Natural killer cell treated with Interleukin-12 subunit alpha and Interleukin-12 subunit beta and Interleukin-15 and Interleukin-18, amount 100 ng/mL, for 72 hours (primary cell): ENCODE measurements at places on chromosomes 3 and 15. TPM values are rescaled to one million over a fixed set of nuclear protein-coding genes. Genes with fewer than 3 reads are reported as not detected.

GRCh38 chr3:32885283-32885901 is 66.1 kb upstream of the CCR4 start:
- no peak for DNase-seq

- DNase-seq: no peak
These were observed at the start of gene CD86 for GRCh38 chr3:122055215-122055614. Gene CD86 (plus strand): TSS chr3:122055362. CDS start chr3:122055490, 128 bp downstream.

The LSM3 gene
- 15.2 TPM for total RNA-seq

- DNase-seq: no peak
These were observed 99.0 kb upstream of the CTDSPL start for GRCh38 chr3:37762698-37763097.

The ZBBX gene
- total RNA-seq: not detected

The CACNA2D3 gene
- total RNA-seq: not detected

The HCLS1 gene
- 252 TPM for total RNA-seq

The CHST2 gene
- total RNA-seq: 16.3 TPM

The KCTD6 gene
- 5.3 TPM for total RNA-seq

DNA sequence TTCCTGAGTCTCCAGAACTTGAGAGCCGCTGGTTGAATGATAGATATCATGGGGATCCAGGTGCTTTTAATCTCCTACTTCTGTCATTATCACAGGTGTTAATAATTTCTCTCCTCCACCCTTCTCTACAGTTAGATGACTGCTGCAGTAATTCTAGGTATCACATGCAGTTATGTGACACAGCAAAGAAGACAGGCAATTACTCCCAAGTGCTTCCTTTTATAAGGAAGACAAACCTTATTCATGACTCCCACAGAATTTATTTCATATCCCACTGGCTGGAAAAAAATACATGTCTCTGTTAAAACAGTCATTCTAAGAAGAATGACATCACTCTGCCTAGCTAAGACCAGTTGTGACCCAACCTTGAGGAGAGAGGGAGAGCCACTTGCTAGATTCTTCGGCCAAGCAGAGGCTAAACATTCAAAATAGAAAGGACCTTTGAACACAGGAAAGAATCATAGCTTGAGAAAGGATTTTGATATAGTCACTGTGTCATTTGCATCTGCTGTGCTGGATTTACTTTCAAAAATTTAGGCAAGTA is 500.6 kb downstream of the SI start:
- no peak for DNase-seq

The RLBP1 gene
- total RNA-seq: 0.48 TPM

The GRM7 gene
- total RNA-seq: not detected

The SAMD7 gene
- total RNA-seq: not detected

DNA sequence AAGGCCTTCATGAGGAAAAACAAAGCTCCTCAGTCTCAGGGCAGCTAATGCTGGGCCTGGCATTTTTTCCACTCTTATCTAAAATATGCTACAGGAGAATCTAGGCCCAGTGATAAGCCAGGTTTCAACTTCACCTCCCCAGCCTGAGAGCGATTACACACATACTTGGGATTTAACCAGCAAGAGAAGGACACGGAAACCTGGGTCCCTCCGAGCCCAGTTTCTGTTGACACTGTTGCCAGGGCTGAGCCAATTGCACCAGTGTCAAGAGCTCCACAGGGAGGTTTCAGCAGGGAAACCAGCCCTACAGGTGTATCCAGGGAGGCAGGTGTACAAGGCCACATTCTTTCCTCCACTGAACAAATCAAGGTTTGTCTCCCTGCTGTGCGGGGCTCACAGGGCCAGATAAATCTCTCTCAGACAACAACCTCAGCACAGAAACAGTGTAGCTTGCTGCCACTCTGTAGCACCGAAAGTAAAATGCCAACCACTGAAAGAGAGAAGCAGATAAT is 85.4 kb downstream of the MAGI1 start:
- no peak for DNase-seq

DNA sequence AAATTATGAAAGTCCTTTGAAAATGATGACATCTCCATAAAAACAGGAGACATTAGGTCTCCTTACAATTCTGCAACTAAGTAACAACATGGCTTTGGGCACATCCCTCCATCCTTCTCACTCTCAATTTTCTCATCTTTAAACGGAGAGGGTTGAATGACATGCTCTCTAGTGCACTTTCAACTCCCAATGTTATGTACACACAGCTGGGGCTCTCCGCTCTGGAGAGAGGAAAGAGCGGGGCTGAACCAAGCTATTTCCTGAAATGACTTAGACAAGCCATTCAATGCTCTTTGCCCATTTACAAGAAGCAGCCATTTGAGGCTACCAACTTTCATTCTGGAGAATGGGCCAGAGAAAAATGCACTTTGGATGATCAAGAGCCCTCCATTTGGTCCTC is 144.2 kb upstream of the BNIP2 start:
- no peak for DNase-seq

The CCDC13 gene
- total RNA-seq: 1.2 TPM

The CCR8 gene
- not detected for total RNA-seq

The PTH1R gene
- total RNA-seq: not detected

The SGO1 gene
- 11.0 TPM for total RNA-seq

DNA sequence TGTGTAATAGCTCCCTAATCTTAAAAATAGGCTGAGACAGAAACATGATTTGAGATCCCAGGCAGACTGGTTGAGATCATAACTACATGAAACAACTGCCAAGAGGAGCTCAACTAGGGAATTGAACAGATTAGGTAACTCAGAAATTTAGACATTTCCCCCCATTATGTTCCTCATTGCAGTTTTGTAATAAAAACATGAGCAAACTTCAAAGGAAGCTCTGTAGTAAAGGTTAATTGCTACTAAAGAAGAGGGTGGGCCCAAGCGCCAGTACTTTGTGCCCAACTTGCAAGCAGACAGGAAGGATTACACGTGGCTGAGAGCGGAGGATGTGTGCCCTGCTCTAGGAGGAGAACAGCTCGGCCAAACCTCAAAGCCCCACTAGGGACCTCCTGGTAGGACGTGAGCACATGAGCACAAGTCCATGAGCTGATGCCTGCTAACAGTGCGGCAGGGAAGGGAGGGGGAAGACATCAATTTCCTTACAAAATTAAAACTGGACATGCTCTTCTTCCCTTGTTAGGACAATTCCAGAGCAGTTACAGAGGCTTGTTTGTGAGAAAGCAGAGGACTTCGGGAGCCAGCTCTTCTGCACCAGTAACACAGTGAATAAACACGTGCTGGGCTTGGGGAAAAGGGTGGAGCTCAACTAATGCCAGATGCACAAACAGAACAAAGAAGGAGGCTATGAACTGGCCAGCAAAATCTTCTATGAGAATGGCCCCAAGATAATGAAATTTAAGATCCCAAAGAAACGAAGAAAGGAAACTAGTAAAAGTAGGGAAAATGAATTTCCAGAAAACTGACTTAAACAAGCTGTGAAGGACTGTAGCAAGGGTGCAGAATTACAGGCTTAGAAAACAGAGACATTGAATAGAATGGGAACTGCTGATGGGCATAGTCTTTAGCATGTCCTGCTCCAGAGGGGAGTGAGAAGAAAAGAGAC is 275.5 kb downstream of the MECOM start:
- no peak for DNase-seq

GRCh38 chr3:172467170-172467824 is 19.0 kb upstream of the GHSR start:
- DNase-seq: no peak

- DNase-seq: no peak
These were observed 6.0 kb downstream of the PHLDB2 start for GRCh38 chr3:111864821-111865656.

GRCh38 chr15:63046917-63047760 is 4.6 kb downstream of the TPM1 start:
- DNase-seq: no peak

- no peak for DNase-seq
These were observed 38.4 kb downstream of the PGPEP1L start for GRCh38 chr15:98969126-98969735.

GRCh38 chr3:50278123-50278879 is 586 bp upstream of the LSMEM2 start:
- DNase-seq: no peak

- no peak for DNase-seq
These were observed 299.5 kb upstream of the KCNMB2 start for GRCh38 chr3:178236555-178237277.

The SERPINI2 gene
- not detected for total RNA-seq

DNA sequence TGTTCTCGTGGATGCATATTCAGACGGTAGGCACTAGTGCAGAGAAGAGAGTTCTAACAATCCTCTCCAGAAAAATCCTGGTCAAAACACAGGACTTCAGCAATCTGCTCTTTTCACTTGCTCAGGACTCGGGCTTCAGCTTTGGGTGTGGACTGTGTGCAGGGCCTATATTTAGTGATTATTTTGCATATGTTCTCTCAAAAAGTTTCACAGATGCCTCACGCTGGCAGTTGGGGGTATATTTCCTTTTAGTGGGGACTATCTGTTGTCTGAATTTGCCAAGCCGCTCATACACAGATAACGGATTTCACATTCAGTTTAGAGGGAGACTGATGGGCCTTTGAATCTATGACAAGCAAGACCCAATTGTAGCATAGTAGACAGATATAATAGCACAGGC is 54.4 kb upstream of the LRRN1 start:
- DNase-seq: no peak

The NANOGP8 gene
- total RNA-seq: not detected

- no peak for DNase-seq
These were observed 55.4 kb downstream of the ARMC8 start for GRCh38 chr3:138242466-138242865.

The GPR62 gene
- not detected for total RNA-seq

The RCN2 gene
- total RNA-seq: 32.2 TPM

The FRMD5 gene
- not detected for total RNA-seq

DNA sequence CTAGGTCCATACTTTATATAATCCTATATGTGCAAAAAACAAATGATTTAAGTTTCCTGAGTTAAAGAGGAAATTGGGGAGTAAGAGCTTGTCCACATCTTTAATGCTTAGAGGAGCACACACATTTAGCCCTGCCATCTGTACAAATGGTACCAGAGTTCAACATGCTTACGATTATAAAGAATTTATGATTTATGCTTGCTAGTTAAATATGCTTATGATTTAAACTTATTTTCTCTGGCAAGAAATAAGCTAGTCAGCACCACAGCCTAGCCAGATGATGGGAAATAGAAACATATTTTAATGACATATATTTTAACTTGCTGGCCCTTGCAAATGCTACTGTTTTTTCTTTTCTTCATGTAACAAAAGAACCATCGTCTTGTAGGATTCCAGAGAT is 48.3 kb downstream of the EIF4E3 start:
- DNase-seq: no peak

- DNase-seq: no peak
These were observed 214.9 kb downstream of the TCF12 start for GRCh38 chr15:57133127-57133968.

DNA sequence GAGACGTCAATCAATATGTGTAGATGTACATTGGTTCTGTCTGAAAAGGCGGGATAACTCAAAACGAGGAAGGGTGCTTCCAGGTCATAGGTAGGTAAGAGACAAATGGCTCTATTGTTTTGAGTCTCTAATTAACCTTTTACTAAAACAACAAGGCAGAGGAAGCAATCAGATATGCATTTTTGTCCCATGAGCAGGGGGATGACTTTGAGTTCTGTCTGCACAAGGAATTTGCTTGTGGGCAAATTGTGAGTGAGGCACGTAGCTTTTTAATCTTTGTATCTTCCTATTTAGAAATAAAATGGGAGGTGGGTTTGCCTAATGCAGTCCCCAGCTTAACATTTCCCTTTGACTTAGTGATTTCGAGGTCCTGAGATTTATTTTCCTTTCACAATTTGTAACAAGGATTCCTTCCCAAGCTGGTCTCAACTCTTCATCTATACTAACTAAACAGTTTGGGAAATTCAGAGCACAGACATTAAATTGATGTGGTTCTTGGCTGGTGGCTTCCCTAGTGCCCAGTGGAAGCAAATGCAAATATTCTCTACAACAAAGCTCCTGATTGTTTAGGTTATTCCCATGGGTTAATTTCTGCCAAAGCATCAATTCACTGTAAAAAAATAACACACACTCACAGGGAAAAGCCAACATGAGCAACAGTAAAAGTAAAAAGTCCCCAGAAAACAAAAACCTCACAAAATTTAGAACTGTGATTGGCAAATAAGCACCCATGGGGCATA is 738.8 kb upstream of the SGO1 start:
- DNase-seq: no peak

DNA sequence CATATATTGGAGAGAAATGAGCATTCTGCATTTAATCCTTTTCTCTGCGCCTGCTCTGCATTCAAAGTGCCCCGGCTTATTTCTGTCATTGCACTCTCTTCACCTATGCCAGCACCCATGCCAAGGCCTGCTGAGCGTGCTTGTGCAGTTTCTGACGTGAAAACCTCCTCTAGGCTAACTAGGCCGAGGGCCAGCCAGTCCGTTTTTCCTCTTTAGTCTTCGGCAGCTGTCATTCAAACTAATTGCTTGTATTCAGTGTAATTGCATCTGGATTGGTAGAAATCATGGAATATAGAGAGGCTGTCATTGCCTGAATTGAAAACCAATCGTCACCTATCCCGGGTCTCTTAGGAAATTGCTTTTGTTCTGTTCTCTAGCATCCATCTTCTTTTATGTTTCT is 94.0 kb downstream of the ARPP21 start:
- no peak for DNase-seq

- DNase-seq: peak; percentile 70
These were observed 48.7 kb upstream of the CRTC3 start for GRCh38 chr15:90481023-90481422.

DNA sequence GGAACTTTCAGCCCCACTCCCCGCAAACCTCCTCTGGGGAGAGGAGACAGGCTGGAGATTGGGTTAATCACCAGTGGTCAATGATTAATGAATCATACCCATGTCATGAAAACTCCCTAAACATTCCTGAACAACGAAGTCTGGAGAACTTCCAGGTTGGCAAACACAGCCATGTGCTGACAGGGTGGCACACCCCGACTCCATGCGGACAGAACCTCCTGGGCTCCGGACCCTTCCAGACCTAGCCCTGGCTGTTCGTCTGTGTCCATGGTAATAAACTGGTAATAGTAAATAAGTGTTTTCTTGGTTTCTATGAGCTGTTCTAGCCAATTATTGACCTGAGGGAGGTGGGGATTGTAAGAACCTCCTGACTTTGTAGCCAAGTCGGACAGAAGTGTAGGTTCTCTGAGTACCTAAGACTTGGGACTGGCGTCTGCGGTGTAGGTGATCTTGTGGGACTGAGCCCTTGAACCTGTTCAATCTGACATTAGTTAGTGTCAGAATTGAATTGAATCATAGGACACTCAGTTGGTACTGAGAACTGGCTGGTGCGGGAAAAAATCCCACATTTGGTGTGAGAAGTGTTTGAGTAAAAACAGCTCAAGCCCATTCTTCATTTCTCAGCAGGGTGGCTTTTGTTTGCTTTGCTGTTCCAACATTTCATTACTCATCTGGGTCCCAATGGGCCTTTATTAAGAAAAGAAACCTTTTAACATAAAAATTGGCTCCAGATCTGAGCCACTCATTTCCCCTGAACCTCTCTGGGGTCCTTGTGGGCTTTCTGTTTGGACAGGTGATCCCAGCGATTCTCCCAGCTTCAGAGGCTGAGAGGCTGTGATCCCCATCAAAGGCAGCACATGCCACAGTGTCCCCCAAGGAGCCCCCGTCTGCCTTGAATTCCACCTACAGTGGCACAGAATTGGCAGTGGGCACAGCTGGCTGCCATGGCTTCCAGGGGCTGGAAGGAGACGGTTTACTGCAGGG is 151.0 kb downstream of the TJP1 start:
- no peak for DNase-seq

- DNase-seq: no peak
These were observed 36.0 kb downstream of the FOXP1 start for GRCh38 chr3:71547249-71548198.

GRCh38 chr15:77010312-77010686 is 15.4 kb downstream of the PSTPIP1 start:
- no peak for DNase-seq

GRCh38 chr3:195774917-195775316 is 36.8 kb downstream of the MUC4 start:
- no peak for DNase-seq

The A4GNT gene
- total RNA-seq: not detected
